ENCODE measurements at places on chromosomes 7 and 10.

- DNase-seq: peak; percentile 69
Observed at GRCh38 chr10:27252267-27253000, 11.8 kb upstream of the ACBD5 start.

- no peak for DNase-seq
Observed at GRCh38 chr7:88279323-88279722, 27.4 kb downstream of the STEAP4 start.

DNA sequence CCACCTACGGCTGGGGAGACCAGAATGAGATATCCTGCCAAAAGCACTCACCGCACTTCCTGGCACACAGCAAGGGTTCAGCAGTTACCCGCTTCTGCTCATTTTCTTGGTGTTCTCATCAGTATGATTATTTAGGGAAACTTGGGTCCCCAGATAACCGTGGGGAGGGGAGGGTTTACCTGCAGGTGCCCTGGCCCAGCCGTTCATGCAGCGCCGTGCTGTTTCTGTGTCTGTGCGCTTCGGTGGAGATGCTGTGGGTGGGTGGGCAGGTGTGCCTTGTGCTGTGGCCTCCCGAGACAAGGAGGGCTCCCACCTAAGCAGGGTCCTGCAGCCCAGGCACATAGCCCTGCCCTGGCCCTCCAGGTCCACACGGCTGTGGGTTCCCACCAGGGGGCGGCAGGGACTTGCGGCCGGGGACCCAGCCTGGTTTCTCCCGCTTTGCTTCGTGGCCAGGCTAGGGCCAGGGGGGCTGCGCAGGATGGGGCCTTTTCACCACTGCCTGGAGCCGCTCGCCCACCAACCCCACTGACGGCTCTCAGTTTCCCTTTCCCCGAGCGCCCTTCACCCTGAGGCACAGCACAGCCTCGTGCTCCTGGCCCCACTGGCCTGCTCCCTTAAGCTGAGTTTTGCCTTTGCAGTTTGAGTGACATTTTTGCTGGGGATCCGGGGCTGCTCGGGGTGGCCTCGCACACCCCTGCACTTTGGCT is 78.5 kb downstream of the LHPP start:
- DNase-seq: peak; percentile 44

- DNase-seq: no peak
Observed at GRCh38 chr7:74267756-74268565, 13.8 kb upstream of the RFC2 start.

DNA sequence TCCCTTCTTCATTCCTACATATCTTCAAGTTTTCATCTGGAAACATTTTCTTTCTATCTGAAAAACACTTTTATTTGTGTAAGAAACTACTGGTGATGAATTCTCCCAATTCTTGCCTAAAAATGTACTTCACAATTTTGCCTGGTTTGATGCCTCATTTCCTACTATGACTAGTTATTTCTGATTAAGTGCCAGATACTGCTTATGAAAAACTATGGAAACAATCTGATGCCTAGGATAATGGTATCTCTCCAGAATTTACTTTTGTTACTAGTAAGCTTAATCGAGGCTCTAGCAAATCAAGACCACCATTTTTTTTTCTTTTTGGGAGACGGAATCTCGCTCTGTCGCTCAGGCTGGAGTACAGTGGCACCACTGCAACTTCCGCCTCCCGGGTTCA is 31.3 kb downstream of the CACUL1 start:
- DNase-seq: no peak

DNA sequence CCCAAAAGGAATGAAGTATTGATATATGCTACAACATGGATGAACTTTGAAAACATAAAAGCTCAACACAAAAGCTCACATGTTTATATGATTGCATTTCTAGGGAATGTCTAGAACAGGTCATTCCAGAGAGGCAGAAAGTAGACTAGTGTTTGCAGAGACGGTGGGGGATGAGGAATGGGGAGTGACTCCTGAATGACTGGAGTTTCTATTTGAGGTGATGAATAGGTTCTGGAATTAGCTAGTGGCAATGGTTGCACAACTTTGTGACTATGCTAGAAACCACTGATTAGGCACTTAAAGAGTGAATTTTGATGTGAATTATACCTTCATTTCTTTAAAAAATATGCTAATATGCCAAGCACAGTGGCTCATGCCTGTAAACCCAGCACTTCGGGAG is 6.9 kb downstream of the KPNA7 start:
- DNase-seq: no peak

DNA sequence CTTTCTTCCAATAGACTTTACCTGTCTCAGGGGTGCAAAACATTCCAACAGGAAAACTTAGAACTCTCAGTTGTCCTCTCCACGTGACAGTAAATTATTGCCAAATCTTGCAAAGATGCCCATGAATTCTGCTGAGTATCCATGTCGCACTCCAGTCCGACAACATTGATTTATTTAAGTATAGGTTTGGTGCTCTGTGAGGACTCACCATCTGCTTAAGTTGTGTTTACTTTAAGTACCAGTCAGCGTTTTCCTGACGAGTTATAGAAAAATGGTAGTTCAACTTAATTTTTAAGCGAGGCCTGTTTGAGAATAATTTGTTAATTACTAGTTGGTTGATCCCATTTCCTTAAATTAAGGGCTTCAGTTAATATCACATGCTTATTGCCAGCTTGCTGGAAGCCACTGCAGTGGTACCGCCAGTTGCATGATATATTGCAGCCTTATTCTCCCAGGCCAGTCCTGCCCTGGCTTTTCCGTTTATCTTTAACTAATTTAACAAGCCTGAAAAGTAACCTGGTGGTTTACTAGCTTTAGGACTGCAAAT is 27.8 kb downstream of the CREB5 start:
- no peak for DNase-seq

DNA sequence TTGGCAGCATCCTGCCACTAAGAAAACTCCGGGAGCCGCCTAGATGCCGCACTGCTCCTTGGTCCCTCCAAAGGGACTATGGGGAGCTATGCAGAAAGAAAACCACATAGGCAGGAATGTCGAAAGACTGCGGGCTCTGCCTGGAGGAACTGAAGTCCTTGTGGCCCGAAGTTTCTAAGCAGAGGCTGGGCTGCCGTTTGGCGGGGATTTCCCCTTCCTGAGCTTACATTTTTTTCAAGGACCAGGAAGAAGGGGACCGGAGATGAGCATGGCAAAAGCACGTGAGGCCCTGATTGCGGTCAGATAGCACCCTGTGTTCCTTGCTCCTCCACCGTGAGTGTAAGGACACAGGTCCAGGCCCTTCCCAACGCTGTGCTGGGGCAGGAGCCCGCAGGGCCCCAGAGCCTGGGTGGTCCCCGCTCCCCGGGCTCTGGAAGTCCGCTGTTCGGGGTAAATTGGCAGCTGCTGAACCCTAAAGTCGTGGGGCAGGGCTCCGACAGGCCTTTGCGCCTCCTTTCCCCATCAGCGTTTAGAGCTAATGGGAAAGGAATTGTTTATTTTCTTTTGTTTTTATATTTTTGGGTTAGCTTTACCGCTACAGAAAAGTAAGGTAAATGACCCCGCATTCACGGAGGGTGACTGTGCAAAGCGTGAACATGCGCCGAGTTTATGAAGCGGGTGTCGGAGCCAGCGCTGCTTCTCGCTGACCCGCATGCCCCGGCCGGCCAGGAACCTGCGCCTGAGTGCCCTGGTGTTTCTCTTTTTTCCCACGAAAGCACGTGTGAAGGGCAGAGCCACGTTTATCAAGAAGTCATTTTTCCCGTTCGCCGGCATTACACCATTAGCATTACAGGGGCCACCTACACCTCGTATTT is 356.5 kb upstream of the ZNF32 start:
- no peak for DNase-seq

GRCh38 chr7:131381069-131381838 is 53.6 kb downstream of the MKLN1 start:
- DNase-seq: no peak

GRCh38 chr7:44196450-44196872 is 4.3 kb upstream of the YKT6 start:
- no peak for DNase-seq

DNA sequence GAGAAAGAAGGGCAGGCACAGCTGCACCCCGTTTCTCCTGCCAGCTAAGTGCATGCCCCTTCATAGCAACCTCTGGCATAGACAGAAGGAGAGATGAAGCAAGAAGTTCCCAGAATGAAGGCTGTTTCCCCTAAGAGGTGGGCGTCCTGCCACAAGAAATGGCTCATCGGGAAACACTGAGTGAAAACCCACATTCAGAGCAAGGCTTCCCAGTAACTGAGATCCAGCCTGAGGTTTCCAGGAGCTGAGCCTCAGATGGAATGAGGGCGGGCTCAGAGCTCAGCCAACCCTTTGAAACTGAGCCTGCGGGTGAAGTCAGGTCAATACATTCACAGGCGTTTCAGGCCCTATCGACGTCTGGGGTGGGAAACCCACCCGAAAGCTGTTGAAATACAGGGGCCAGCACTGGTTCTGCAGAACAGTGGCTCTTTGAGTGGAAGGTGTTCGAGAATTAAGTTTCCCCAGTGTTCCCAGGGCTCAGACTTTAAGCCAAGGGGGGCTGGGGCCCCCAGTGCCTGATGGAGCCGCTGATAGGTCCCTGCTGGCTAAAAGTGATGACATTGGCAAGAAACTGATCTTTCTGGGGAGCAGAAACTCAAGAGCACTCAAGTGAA is 510.2 kb downstream of the RPS24 start:
- DNase-seq: no peak

- DNase-seq: no peak
Observed at GRCh38 chr7:107056728-107057473, 12.4 kb downstream of the PRKAR2B start.

DNA sequence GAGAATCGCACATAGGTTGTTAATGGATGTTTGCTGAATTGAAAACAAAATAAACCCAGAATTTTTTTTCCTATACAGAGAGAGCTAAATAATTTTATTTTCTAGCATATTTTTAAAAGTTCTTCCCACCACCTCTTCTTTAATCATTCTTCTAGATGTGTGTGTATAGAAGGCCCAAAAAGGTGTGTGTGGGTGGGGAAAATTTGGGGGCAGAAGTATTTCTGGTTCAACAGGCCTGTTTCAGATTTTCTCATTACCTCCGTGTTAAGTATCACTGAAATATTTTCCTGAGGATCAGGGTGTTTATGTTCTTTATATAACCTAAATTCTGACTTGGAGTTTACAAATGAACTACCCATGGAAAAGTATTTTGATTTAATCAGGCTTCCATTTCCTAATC is 144.2 kb upstream of the ZNF804B start:
- DNase-seq: no peak
